ENCODE measurements at places on chromosomes 12 and 14.
A peak's percentile ranks its signal among the peaks of the same experiment; 100 is the strongest.

DNA sequence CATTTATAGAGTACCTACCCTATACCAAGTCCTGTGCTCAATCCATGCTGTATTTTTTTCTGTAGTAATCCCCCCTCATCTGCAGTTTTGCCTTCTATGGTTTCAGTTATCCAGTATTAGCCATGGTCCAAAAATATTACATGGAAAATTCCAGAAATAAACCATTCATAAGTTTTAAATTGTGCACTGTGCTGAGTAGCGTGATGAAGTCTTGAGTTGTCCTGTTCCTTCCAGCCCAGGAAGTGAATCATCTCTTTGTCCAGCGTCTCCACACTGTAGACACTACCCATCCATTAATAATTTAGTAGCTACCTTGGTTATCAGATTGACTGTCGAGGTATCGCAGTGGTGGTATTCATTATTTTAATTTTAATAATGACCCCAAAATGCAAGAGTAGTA lies 54.2 kb downstream of the SUDS3 start:
- DNase-seq: no peak

DNA sequence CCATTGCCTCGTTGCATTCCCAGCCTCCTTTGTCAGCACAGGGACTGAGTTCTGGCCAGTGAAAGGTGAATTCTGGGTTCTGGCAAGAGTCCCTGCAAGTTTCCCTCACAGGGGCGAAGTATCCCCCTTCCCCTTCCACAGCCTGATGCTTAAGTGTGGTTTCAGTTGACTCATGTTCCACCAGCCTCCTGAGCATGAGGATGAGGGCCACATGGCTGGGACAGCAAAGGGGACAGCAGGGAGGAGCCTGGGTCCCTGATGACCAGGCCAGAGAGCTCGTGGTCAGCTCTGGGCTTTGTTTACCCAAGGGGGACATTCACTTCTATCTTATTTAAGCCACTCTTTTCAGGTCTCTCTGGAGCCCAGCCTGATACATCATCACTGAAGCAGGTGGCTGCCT lies 36.5 kb downstream of the CACNA2D4 start:
- no peak for DNase-seq

- no peak for DNase-seq
These were observed 4.0 kb upstream of the MAX start for GRCh38 chr14:65106316-65106715.

- no peak for DNase-seq
These were observed 54.6 kb downstream of the ACTN1 start for GRCh38 chr14:68924186-68925158.

DNA sequence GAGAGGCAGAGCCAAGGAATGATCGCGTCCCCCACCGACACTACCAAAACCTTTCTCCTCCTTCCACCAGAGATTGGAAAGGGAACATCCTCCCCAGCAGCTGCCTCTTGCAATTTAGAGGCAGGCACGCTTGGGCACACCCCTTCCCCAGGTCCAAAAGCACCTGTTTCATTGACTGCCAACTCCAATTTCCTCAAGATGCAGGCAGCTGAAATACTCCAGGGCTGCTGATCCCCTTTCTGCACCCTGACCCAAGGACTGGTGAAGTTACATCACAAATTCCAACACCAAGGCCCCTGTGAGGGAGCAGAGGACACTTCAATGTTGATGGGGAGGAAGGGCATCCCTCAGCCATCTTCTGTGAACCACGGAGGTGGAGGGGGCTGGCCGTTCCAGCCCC lies 33.8 kb downstream of the BCL11B start:
- DNase-seq: no peak

DNA sequence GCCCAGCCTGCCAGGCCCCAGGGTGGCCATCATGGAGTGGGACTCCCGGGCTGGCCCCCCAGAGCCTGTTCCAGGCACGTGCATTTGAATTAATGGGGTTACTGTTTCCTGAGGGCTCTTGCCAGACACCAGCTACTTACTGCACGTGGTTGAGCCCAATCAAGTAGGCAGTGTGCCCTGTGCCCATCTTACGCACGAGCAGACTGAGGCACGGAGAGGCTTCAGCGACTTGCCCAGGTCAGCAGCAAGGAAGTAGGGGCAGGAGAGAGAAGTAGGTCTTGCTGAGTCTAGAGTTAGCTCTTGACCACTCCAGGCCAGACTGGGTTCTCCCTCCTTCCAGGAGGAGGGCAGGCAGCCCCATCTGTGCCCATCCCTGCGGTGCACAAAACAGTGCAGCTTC lies 67.7 kb downstream of the DIO3 start:
- no peak for DNase-seq

DNA sequence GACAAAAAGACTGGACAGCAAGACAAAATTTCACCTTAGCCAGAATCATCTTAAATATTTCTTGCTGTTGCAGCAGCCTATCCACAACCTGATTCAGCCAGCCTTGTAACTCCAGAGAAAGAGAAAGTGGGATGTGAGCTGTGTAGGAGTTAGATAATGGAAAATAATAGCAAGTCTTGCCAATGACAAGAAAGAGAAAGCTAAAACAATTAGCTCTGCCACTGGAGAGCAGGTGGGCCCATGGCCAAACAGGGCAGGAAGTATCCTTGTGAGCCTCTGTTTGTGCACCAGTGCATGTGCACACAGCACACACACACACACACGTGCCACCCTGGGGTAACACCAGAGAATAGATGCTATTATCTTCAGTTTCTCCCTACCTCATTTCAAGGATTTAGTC lies 106.0 kb upstream of the CCDC196 start:
- no peak for DNase-seq

- DNase-seq: no peak
These were observed 21.4 kb upstream of the CMKLR1 start for GRCh38 chr12:108360487-108360886.

DNA sequence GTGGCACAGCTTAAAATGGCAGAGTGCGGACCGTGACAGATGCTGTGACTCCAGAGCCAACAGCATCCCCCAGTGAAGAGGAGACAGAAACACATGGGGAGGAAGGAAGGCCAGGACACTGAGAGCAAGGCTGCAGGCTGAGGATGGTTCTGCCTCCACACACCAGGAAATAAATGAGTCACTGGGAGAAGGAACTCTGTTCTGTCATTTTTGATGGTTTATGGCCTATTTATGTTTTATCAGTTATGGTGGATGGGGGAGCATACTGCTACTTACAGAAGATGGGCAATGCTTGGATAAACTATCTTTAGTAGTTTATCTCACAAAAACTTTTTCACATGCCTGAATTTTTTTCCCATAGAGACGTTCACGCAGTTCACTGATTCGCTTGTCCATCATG lies 33.8 kb downstream of the ZFYVE21 start:
- no peak for DNase-seq

- no peak for DNase-seq
These were observed 1.1 kb downstream of the KMT2D start for GRCh38 chr12:49059299-49060171.

GRCh38 chr14:99324291-99324690 lies 52.3 kb upstream of the BCL11B start:
- no peak for DNase-seq

- no peak for DNase-seq
These were observed 208.6 kb upstream of the CDKN3 start for GRCh38 chr14:54188064-54188666.

GRCh38 chr12:6341417-6342139 lies at the start of gene TNFRSF1A:
Gene TNFRSF1A, minus strand, starts transcription at chr12:6342076. Its CDS starts 262 bp downstream, at chr12:6341814.
- peak; percentile 89 for DNase-seq

DNA sequence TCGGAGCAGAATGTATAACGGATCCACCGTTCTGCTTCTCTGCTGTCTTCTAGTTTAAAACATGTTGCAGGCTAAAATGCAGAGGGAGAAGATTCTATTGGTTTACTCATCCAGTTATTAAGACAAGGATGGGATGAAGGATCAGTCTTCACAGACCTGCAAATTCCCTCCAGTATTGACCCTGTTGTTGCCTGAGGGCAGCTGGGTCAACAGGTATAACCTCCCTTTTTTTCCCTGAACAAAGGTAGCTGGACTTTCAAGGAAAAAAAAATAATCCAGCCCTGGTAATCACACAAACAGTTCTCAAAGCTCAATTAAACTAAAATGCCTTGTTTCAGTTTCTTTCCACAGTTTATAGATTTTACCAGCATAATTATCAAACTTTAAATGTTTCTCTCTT lies 480.6 kb downstream of the ZFP36L1 start:
- DNase-seq: no peak

GRCh38 chr12:56307221-56307965 lies 7.3 kb upstream of the CS start:
- DNase-seq: no peak
